Ammon's horn (tissue), 1 donor: ENCODE measurements at places on chromosomes 3 and 15.

GRCh38 chr15:69375151-69375790, 38.9 kb upstream of the KIF23 start:
- no peak for DNase-seq

- no peak for DNase-seq
These were observed 8.1 kb downstream of the NPHP3 start for GRCh38 chr3:132713977-132714727.

- DNase-seq = no peak
These were observed 41.8 kb downstream of the HGD start for GRCh38 chr3:120640231-120640630.

- no peak for DNase-seq
These were observed 18.7 kb upstream of the ALDH1A3 start for GRCh38 chr15:100860829-100861510.

GRCh38 chr3:131550562-131551465, 48.0 kb upstream of the MRPL3 start:
- no peak for DNase-seq

DNA sequence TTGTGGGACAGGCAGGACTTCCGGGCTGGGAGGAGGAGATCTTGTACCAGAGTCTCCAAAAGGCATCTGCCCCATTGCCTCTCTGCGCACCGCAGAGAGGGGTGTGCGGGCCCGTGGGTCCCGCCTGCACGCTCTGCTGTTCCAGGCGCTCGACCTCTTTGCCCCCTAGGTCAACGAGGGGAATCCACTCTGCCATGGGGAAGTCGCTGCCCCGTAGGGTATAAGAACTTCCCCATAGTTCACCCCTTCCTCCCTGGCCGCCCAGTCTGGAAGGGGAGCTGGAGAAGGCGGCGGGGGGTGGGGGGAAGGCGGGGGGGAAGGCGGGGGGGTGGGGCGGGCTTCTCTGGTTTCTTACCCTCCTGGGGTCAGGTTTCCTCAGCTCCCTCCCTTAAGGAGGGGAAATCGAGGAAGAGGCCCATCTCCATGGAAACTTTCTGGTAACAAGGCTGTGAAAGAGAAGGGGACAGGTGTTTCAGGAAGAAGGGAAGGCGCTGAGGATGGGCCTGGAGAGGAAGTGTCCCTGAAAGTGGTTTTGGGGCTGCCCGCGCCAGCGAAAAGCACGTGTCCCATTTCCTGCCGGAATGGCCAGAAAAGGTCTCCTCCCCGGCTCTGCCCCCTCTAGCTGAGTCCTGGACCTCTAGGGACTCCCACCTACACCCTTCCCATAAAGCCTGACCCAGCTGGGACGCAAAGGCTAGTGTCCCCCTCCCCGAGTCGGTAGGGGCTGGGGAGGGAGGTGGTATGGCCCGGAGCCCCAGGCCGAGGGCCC, 27.5 kb downstream of the NR1I2 start:
- DNase-seq = no peak

DNA sequence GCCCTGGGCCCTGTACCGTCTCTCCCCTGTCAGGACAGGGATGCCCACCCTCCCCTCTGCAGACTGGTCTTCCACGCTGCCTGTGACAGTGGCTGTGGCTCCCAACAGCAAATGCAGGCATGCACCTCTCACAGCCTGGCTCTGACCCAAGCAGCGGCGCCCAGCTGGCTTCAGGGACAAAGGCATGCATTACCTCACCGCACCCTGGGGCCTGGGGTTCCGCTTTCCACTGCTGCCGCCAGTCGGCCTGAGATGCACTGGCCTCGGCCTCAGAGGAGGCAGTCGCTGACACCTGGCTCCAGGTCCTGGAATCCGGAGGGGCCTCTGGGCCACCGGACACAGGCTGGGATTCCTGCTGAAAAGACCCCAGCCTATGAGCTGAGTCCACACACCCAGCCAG, 70.3 kb downstream of the SCN5A start:
- DNase-seq = no peak

DNA sequence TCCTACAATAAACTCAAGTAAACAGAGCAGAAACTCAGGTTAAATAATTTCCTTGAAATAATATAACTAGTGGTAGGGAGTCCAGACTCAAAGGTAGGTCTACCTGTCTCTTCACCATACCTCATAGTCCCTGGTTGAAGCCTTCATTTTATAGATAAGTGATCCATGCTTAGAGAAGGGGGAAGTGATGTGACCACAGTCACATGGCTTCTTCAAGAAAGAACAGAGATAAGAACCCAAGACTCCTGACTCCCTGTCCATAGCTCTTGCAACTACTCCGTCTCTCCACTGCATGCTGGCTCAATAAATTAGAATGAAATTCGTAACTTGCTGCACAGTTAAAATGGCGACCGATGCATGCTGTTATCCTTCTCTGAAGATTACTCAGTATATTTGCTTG, 11.0 kb upstream of the C15orf61 start:
- DNase-seq = no peak

DNA sequence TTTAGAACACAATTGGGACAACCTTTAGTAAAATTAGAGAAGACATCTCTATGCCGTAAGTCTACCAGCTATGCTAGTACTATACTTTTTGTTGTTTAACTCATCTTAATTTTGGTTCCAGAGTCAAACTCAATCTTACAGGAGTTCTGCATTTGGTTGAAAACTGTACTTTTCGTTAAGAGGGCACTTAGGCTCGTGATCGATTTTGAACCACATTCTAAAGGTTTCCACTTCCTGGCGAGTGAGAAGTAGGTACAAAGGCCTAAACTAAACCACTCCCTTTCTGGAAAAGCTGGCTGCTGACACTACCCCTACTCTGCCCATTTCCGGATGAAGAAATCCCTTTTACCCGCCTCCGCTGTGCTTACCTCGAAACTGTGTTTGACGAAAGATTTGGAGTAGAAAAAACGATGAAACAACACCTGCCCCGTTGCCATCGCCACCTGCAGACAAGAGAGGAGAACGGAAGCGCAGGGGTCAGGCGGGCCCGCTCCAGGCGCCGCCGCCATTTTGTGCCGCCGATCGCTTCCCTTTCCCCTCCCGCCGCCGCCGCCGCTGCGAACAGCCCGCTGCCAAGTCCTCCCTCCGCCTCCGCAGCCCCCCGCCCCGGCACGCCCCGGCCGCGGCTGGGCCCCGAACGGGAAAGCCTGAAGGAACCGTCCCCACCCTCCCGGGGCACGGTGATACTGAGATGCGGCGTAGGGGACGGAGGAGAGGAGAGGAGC, 748 bp downstream of the CCNL1 start:
- DNase-seq = peak; percentile 37

DNA sequence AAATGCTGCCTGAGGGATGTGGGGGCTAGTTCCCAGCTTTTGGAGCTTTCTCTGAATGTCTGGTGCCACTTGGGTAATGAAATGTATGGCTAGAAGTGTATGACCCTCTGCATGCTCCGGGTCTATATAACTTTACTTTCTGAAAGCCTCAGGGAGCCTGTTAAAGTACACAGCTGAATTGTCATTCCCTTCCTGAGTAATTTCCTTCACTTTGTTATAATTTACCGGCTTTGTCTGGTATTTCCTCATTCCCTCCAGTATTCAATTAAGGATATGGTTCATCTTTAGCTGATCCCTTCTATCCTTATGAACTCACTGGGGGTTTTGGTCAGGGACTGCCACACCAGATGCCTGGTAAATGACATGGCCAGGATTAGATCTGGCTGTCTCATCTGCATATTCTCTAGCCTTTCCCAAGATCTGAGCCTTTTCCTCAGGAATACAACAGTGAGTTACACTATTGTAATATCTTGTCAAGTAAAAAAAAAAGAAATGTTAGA, 620.3 kb downstream of the ZPLD1 start:
- no peak for DNase-seq

- no peak for DNase-seq
These were observed 6.8 kb upstream of the ONECUT1 start for GRCh38 chr15:52796753-52797520.

GRCh38 chr3:172546628-172547214, 23.5 kb upstream of the TNFSF10 start:
- no peak for DNase-seq

GRCh38 chr3:29408676-29409075, 127.8 kb downstream of the RBMS3 start:
- no peak for DNase-seq

DNA sequence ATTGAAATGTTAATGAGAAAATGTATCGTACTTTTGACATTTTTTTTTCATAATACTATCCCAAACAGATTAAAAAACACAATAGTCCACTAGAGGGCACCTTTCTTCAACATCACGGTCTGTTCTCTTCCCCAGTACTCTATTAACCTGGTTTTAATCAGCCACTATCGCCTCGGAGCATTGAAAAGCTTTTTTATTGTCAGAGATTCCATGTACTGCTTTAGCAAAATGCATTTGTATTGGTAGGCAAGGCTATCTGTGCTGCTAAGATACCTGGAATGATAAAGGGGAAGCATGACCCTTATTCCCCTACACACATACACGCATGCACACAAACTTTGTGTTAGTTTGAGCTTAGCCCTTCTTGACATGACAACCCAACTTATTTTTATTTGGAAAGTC, 160.1 kb upstream of the IL12A start:
- no peak for DNase-seq

DNA sequence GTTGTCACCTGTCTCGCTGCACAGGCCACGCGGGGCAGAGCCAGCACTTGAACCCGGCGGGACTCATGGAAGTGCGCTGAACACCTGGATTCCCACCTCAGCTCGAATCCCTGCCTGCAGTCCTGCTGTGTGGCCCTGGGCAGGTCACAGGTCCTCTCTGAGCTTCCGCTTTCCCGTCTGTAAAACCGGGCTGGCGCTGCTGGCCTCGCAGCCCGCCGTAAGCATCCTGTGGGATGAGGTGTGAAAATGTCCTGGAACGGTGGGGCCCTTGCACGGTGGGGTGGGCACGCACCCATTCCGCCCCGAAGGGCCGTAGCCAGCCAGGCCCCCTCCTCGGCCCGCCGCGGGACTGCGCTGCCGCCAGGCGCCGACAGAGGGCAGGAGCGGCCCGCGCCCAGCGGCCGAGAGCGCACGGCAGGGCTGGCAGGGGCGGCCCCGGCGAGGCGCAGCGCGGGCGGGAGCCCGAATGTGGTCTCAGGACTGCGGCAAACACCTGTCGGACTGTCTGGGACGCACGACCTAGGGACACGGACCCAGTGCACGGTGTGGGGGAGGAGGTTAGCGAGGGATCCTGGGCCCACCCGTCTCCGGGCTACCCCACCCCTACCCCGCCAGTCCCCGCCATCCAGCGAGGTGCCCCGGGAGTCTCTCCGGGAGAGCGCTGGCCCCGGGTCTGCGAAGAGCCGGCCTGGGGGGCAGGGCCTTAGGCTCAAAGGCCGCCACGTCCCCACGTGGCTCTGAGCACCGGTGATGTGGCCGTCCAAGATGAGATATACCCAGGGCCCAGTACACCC, 40.4 kb downstream of the DNAJB8 start:
- peak; percentile 15 for DNase-seq

DNA sequence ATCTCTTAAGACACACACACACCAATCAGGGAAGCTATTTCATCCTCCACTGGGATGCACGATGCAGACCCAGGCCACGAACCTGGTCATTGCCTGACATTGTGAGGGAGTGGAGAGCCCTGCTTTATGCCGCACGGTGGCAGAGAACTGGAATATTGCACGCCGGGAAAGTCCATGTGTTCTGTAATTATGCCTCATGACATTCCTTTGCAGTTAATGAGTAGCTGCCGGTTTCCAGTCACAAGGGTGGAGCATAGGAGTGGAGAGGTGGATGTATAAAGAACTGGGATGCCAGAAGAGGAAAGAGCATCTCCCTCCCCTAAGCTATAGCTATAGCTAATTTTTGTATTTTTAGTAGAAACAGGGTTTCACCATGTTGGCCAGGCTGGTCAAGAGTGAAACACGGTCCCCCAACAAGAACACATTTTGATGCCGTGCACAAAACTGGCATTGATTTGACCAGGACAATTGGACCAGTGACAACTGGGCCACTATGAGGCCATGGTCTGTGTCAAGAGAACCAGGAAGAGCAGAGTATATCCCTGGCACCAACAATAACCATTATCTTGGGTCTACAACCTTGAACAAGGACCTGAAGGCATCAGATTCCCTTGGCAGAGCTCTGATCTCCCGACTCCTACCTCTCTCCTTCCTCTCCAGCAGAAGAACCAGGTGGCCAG, 51.4 kb downstream of the SH3BP5 start:
- no peak for DNase-seq

DNA sequence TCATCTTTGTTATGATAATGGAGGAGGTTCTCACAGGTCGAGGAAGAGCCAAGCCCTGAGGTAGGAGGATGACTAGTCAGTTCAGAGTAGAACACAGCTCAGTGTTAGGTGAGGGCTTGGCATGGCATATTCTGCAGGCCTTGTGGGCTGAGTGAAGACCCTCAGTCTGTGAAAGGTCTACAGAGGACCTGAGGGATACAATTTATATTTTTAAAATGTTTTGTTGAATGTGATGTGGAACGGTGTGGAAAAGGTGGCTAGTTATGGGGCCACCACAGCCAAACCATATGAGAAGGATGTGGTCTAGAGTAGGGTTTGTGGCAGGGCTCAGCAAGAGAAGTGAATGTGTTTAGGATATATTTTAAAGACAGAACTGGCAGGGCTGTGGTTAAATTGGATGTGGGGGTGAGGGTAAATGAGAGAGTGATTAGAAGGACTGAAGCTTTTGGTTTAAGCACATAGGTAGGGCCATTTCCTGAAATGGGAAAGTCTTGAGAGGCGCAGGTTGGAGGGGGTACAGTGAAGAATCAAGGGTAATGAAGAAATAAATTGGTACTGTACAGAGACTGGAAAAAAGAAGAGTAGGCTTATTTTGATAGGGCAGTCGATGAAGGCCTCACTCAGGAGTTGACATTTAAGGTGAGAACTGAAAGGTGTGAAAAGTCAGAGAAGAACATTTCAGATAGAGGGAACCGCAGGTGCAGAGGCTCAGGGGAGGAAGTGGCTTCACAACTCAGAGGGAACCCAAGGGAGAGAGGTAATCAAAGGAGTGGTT, 60.5 kb downstream of the SPTSSB start:
- no peak for DNase-seq

DNA sequence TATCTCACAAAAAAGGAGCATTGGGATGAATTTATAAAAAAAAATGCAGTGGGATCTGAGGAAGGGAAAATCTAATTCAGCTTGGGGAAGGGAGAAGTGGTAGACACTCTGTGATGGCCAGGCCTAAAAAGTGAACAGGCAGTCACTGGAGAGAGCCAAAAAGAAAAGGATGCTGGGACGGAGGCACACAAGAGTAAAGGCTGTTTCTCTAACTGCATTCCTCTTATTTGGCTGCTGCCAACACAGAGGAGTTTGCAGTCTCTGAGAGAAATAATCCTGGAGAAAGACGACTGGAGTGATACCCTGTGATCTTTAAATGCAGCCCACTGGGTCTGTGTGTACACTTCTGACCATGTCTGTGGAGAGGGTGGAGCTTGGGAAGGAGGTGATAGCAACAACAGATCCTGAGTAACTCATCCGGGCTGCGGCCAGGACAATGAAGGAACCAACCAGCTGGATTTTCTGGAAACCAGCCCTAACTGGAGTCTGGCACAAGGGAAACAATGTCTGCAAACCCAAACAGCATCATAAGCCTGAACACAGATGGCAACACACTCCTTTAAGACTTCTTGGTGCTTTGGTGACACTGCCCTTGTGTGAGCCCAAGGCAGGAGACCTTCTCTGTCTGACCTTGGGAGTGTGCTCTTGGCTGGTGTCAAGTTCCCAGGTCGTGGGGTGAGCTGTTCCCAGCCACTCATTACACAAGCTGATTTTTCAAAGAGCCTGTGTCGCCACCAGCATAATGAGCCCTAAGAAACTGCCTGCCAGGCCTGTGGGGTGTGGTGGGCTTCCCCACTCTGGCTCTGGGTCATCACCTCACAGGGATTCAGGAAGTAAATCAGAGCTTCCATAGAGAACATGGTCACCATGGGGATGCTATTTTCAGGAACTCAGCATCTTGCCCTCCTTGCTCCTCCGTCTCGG, 8.0 kb downstream of the FYCO1 start:
- DNase-seq = peak; percentile 68
